Fibroblast of the aortic adventitia (primary cell): ENCODE measurements at places on chromosomes 16 and 17.
A peak's percentile ranks its signal among the peaks of the same experiment; 100 is the strongest.

GRCh38 chr17:78174346-78174869, 6.0 kb downstream of the SYNGR2 start:
- DNase-seq: no peak

DNA sequence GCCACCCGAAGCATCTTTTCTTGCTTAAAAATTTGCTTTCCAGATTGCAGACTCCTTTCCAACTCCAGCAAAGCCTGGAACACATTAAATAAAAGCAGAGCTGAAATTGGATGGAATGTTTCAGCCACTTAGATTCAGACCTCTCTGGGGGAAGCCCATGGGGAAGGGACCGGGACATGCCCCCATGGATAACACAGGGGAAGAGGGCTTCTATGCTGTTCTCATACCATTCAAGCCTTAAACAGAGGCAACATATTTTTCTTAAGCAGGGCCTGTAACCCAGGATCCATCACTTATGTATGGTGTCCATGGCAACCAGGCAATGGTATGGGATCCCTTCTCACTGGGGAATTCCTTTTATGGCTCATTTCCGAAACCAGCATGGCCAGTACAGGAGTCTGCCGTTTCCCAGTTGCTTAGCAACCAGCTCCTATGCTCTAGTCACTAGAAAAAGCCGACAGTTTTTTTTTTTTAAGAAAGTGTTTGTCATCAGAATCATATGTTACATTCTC, 62.0 kb upstream of the MARCHF10 start:
- peak; percentile 32 for DNase-seq

DNA sequence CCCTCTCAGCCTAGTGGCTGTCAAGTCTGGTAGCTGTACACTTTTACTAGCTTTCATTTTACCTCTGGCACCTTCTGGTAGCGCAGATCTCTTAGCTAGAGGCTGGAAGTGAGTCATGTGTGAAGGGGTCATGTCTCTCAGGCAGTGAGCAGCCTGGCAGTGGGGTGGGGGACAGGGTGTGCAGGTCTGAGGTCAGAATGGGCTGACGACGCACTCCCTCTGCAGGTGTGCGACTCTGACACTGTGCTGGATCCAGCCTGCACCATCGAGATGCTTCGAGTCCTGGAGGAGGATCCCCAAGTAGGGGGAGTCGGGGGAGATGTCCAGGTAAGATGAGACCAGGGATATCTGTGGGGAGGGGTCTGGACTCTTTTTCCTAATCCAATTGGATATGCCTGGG, 7.8 kb downstream of the HAS3 start:
- no peak for DNase-seq

DNA sequence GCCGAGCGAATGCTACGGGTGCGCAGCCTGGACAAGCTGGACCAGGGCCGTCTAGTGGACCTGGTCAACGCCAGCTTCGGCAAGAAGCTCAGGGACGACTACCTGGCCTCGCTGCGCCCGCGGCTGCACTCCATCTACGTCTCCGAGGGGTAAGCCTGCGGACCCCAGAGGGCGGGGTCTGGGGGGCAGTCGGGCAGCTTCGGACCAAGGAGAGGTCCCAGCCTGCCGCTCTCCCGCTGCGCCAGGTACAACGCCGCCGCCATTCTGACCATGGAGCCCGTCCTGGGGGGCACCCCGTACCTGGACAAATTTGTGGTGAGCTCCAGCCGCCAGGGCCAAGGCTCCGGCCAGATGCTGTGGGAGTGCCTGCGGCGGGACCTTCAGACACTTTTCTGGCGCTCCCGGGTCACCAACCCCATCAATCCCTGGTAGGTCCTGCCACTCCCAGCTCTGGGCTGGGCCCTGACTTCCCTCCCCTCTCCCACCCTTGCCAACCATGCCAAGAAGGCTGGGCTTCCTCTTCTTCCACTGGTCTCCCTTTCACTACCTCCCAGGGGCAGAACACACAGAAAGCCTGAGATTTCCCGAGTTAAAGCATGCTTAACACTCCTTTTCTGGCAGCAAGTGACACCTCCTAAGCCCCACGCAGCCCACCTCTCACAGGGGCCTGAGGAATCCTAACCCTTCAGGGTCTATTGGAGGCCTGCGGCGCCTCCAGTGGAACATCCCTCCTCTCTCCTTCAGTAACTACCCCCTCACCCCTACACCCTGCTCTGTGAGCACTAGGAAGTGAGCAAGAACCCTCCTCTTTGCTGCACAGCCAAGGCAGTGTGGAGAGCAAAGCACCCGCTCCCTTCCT, 3.2 kb downstream of the NAGS start:
- DNase-seq: no peak

GRCh38 chr17:63838631-63839171, 3.8 kb downstream of the SMARCD2 start:
- DNase-seq: peak; percentile 91

DNA sequence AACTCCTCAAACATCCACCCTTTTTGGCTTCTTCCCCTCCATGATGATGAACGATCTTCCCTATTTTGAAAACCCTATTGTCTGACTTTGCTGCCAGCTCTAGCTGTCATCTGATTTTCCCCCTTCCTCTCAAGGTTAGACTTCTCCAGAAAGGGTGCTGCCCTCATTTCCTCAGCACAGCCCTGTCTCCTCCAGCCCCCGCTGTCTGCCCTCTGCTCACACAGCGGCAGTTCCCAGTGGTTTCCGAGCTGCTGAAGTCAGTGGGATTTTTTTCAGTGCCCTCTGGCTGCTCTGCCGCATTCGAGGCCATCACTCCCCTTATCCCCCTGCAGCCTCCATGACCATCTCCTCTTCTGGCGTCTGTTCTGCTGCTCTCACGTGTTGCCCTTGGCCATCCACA, 26.6 kb upstream of the C17orf107 start:
- peak; percentile 9 for DNase-seq

DNA sequence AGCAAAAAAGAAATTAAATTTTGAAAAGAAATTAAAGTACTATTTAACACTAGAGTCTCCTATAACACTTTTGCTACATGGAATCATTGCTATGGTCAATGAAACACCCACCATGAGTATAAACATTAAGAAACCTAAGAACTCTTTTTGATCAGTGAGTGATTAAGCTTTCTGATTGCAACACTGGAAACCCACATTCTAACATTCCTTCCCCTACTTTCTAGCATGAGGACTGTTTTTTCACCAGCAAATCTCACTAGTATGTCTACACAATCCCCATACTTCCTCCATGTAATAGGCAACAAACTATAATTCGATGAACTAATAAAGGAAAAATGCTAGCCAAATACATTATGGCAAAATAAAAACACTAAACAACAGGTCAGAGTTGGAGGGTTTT, 54.7 kb downstream of the SKAP1 start:
- DNase-seq: peak; percentile 22

DNA sequence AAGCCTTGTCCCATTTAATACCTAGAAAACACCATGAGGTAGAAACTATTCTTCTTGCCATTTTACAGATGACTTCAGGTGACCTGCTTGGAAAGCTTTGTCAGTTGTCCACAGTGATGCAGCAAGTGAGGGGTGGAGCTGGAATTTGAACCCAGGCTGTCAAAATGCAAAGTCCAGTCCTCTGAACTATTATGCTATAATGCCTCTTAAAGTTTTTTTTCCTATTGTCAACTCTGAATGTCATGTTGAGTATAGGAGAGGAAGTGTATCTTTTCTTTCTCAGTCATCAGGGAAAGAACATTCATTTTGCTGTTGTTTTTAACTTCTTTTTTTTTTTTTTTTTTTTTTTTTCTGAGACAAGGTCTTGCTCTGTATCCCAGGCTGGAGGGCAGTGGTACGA, 525.6 kb downstream of the XYLT1 start:
- no peak for DNase-seq

- no peak for DNase-seq
Measured at GRCh38 chr16:11692651-11693050, 24.4 kb downstream of the SNN start.
